Kasumi-1 (cell line): ENCODE measurements at places on chromosomes 2 and 18.

DNA sequence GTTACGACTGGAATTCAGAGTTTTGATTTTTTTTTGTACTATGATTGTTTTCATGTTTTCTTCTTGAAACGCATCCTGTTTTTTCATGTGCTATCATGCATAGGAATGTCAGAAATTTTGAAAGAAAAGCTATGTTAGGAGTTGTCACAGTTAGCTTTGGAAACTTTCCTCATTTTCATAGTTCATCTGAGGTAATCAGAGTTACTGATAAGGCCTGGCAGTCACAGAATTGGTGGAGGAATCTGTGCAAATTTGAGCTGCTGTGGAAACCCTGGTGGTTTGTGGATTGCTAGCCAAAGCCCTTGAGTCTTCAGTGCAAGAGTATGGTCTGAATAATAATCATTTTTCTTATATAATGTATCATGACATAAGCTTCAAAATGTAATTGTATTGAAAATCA is 401.0 kb downstream of the CNTNAP5 start:
- no peak for DNase-seq

DNA sequence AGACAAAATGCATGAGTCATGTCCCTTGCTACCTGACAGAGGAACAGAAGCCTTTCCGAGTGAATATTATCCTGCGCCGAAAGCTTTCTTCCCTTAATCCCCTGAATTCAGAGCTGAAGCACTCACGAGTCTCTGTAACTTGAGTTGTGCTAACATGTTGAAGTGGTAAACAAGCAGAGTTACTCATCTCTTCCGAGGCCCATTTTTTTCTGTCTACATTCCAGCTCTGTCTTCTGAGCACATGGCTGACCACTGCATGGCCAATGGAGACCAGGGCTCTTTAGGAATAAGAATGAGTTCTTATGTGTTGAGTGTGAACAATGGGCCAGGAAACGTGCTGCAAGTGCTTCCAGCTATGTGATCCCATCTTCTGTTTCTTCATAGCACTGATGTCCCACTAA is 73.1 kb upstream of the PID1 start:
- no peak for DNase-seq

DNA sequence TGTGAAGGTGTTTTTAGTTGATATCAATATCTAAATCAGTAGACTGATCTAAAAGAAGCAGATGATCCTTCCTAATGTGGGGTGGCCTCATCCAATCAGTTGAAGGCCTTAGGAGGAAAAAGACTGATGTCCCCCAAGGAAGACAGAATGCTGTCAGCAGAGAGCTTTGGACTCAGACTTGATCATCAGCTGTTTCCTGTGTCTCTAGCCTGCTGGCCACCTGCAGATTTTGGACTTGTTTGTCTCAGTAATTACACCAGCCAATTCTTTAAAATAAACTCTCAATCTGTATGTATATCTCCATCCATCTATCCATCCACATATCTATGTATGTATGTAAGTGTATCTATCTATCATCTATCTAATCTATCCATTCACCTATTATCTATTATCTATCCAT is 301.3 kb downstream of the LPIN1 start:
- no peak for DNase-seq

DNA sequence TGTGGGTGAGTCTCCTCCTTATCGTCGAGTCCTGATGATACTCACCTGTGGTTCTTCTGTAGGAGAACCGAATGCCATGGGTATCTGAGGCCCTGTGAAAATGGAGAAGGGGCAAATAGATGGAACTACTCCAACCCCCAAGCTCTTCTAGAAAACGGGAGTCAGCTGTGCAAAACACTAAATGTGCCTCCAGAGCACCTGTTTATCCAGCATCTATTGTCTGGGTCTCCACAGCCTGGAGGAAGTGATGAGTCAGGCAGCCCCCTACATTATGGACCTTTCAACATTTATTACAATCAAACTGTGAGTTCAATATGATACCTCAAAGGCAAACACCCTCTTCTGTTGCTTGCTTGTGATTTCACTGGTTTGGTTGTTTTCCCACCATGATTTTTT is 9.8 kb upstream of the LRRFIP1 start:
- no peak for DNase-seq
